T-cell (primary cell): ENCODE measurements at places on chromosomes 16 and 17. TPM values are rescaled to one million over a fixed set of nuclear protein-coding genes. Genes with fewer than 3 reads are reported as not detected.

The KRTAP4-1 gene
- total RNA-seq = not detected

The NPIPB8 gene
- total RNA-seq = not detected

The PMFBP1 gene
- 1.0 TPM for total RNA-seq

The TP53TG3 gene
- total RNA-seq = not detected

The P2RX1 gene
- total RNA-seq = 0.96 TPM

The RNF222 gene
- total RNA-seq = 1.6 TPM

The CD300LB gene
- not detected for total RNA-seq
